Suppressor macrophage treated with lipopolysaccharide for 4 hours (primary cell): ENCODE measurements at places on chromosomes 4 and X.

DNA sequence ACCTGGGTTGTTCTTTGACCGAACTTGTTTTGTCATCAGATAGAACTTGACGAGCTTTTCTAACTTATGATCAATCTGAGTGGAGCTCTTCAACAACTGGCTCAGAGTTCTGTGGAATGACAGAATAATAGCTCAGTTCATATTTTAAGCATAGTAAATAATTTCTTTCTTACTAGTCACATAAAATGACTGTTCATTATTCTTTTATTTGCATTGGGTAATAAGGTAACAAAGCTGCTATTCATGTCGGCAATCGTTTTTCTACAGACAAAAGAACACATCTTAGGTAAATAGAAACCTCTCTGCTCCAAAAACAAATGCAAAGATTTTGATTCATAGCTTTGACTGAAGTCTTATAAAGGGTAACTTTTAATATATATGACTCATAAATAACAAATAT, 57.3 kb upstream of the CXCL8 start:
- no peak for DNase-seq

DNA sequence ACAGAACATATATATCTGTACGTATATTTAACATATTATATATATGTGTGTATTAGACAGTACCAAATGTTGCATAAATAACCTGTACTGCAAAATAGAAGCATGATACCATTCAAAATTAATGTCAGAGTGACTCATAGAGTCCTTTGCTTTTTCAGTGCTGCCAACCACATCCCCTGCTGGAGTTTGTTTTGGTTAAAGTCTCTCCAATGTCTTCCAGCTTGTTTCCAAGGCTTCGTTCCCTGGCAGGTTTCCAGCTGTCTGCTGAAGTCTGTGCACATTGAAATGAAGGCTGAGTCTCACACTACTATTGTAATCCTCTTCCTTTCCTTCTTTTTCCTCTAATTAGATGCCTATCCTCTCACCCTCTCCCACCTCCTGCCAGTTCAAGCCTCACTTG, 14.9 kb downstream of the NRK start:
- no peak for DNase-seq

GRCh38 chr4:30725562-30725961, 5.4 kb downstream of the PCDH7 start:
- DNase-seq, result no peak

GRCh38 chrX:15576019-15576418, 24.7 kb downstream of the ACE2 start:
- no peak for DNase-seq

DNA sequence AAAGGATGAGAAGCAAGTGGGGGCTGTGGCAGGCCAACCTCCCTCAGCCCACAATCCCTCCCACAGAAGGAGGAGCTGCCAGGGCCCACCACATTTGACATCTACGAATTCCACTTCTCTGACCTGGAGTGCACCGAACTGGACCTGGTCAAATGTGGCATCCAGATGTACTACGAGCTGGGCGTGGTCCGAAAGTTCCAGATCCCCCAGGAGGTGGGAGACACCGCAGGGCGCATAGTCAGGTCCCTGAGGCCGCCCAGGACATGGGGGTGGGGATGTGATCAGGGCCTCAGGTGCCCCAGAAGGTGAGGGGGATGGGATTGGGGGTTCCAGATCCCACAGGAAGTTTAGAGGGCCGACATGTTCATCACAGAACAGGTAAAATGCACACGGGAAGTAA, 13.7 kb downstream of the ATP5ME start:
- no peak for DNase-seq

DNA sequence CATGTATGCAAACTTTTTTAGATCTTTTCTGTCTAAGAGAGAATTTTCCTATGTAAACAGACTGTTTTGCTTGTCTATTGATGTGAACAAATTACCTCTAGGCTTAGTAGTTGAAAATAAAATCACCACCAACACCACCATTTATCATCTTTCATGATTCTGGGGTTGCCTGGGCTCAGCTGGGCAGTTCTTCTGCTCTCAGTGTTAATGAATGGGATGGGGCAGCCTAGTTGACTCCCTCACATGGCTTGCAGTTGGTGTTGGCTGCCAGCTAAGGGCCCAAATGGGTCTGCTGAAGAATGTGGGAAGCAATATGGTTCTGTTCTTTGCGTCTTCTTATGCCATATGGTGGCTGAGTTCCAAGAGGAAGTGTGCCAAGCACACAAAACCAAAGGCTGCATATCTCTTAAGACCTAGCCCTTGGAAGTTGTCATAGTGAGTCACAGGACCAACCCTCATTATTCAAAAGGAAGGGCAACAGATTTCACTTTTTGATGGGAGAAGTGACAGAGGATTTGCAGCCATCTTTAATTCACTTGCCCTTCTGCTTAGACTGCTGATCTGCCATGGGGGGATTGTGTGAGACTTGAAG, 17.9 kb downstream of the REELD1 start:
- DNase-seq, result peak; percentile 62

GRCh38 chrX:65578346-65578745, 43.8 kb upstream of the LAS1L start:
- DNase-seq, result no peak

DNA sequence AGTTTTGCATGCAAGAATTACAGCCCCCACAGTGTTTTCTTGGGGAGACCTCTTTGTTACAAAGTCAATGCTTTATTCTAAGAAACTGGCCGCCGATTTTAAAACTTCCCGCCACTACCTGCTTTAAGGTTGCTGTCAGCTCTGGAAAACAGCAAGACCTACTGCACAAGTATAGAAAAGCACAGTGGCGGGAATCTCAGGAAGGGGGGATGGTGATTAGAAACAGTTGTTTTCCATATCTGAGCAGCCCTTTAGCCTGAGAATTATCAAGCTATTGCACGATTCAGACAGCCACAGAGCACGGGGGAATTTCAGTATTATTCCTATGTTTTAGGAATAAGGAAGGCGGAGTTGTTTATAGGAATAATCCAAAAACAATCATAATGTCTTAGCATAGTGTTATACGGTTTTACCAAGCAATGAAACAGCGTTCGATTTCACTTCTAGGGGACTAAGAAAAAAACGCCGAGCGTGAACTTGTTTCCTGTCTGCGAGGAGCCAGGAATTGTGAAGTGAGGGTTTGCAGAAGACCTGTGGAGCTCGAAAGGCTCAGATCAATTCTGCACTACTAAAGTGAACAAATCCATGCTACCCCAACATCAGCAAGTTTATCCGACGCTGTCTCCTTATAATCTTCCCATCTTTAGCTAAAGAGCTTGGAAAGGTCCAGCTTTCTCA, 81.3 kb downstream of the HMGN5 start:
- peak; percentile 5 for DNase-seq

DNA sequence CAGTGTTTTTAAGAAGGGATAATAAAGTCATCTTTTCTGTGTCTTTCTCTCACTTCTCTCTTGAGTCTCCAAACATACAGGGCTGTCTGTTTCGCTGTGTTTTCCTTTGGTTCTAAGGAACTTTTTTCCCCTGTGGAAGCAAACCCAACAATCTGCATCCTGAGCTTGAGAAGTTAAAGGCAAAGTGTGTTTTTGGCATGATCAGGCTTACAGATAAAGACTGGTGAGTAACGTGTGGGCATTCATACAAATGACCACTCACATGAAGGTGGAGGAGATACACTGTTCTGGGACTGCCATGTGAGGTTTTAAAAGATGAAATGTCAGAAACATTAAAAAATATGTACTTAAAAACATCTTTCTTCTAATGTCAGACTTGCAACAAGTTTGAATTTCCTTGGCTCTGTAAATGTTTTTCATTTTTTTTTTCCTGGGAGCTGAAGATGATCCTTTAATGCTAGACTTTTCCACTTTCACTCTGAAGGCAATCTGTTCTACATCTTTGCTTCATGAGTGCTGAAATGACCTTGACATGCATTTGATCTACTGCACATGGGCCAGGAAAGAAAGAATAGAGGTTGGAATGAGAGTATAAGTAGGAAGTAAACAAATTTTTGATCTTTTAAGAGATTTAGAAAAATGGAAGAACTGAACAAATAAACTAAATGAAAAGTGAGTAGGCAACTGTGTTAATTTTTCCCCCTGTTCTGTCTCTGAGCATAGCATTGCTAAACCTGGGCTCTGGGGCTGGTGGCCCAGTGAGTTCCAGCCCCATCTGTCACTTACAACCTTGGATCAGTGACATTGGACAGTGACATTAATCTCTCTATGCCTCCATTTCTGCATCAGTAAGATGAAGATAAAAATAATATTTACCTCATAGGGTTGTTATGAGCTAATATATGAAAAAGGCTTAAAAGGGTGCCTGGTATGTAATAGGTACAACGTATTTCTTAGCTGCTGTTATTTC, 151.1 kb upstream of the TBC1D9 start:
- no peak for DNase-seq

GRCh38 chr4:54254915-54255246, 25.8 kb downstream of the PDGFRA start:
- no peak for DNase-seq

GRCh38 chr4:147768113-147768512, 36.2 kb downstream of the ARHGAP10 start:
- DNase-seq, result peak; percentile 87

GRCh38 chr4:20084488-20084887, 167.2 kb upstream of the SLIT2 start:
- DNase-seq, result no peak

- no peak for DNase-seq
Measured at GRCh38 chr4:145722561-145722960, 42.6 kb downstream of the C4orf51 start.

GRCh38 chr4:92825791-92826190, 522.0 kb downstream of the GRID2 start:
- no peak for DNase-seq

GRCh38 chr4:156560701-156561100, 410.9 kb downstream of the PDGFC start:
- peak; percentile 50 for DNase-seq

DNA sequence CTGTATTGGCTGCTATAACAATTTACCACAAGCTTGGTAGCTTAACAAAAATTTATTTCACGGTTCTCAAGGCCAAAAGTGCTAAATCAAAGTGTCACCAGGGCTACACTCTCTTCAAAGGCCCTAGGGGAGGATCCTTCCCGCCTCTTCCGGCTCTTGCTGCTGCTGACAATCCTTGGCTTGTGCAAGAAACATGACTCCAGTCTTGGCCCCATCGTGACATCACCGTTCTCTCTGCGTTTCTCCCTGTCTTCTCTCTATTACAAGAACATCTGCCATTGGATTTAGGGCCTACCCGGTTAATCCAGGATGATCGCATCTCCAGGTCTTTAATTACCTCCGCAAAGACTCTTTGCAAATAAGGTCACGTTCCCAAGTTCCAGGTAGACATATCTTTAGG, 10.4 kb upstream of the CLCN4 start:
- no peak for DNase-seq

DNA sequence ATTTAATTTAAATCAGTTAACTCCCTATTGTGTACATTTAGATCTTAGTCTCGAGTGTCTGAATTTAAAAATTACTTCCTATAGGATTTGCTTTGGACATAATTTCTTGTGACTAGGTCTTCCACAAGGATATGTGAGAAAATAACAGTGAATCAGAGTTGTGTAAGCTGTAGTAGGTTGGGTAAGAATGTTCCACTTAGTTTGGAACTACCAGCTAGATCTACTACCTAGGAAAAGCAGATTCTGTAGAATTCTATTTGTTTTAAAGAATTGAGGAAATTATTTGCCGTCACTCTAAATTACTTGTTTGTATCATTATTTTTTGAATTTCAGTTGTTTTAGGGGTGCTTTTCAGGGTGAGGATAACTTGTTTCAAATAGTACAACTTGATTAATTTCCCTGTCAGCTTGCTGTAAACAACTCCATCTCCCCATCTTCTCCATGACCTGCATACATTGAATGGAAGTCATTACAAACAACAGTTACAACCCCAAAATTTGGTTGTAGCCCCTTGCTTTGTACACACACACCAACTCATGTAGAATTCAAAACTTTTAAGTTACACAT, 1.3 kb downstream of the MTHFD2L start:
- peak; percentile 45 for DNase-seq

- DNase-seq, result no peak
Measured at GRCh38 chr4:25424539-25425228, 47.6 kb downstream of the ANAPC4 start.

GRCh38 chr4:116122124-116122523, 963.3 kb downstream of the TRAM1L1 start:
- no peak for DNase-seq

- DNase-seq, result no peak
Measured at GRCh38 chrX:110268395-110268794, 49.5 kb downstream of the AMMECR1 start.

- DNase-seq, result peak; percentile 53
Measured at GRCh38 chr4:9875516-9875915, 94.1 kb downstream of the DRD5 start.

GRCh38 chr4:175504318-175504717, 307.7 kb downstream of the GPM6A start:
- no peak for DNase-seq

DNA sequence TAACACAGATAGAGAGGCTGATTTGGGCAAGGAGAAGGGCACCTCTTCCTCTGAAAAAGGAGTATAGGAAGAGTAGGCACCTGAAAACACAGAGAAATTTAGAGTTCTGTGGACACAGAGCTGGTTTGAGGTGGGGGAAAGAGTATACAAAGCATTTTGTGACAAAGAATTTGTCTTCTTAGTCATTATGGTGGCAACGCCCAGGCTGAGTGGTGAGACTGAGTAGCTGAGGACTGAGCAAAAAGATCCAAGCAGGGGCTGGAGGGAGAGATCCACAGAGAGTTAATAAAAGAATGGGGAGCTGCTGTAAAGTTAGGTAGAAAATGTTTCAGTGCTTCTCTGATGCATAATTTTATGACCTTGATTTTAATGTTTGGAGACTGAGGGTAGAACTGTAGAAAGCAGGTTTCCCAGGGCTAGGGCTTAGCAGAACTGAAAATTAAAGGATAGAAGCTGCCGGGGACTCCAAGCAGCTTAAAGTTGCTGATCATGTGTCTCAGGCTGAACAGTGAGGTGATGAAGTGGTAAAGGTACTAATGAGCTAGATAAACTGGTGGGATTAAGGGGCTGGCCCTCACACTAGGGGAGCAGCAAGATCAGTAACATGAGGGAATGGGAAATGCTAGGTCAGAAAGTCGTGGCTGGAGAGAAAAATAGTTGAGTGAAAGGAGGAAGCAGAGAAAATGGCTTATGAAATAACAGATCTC, 118.9 kb downstream of the CEP44 start:
- no peak for DNase-seq

GRCh38 chrX:42085836-42086235, 162.5 kb upstream of the CASK start:
- no peak for DNase-seq

DNA sequence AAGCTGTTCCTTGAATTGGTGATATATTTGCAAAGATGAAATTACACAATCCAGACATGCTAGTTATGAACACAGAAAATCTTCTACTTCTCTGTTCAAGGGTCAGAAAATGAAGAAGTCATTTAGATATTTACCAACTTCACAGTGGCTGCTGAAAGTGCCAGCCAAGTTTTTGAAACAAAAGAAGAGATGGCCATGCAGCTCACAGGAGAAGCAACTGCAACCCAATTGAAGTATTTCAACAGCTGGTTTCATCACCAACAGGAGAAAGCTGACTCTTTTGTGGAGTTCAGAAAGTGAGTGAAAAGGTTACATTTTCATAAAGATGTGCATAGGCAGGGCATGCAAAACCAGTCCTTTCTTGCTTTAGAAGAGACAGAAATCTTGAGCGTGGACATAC, 70.1 kb upstream of the LSM6 start:
- peak; percentile 84 for DNase-seq

- DNase-seq, result no peak
Measured at GRCh38 chr4:183589461-183590099, 69.4 kb downstream of the RWDD4 start.

- no peak for DNase-seq
Measured at GRCh38 chr4:55125087-55125721, at the start of gene KDR. KDR (minus strand) TSS chr4:55125595; CDS start chr4:55125293, 302 bp downstream.
